ENCODE measurements at places on chromosomes 7 and 10. TPM values are rescaled to one million over a fixed set of nuclear protein-coding genes. Genes with fewer than 3 reads are reported as not detected.

DNA sequence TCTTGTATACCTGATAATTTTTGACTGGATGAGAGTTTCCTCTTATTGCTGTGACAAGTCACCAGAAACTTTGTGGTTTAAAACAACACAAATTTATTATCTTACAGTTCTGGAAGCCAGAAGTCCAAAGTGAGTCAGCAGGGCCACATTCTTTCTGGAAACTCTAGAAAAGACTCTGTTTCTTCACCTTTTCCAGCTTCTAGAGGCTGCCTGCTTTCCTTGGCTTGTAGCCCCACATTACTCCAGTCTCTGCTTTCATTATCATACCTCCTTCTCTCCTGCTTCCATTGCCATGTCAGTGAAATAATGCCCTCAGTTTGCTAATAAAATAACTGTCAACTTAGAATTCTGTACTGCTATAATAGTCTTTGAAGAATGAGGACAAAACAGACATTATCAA lies 65.3 kb downstream of the VCL start:
- DNase-seq, result no peak

- no peak for DNase-seq
These were observed 11.6 kb downstream of the NKX6-2 start for GRCh38 chr10:132774181-132774901.

DNA sequence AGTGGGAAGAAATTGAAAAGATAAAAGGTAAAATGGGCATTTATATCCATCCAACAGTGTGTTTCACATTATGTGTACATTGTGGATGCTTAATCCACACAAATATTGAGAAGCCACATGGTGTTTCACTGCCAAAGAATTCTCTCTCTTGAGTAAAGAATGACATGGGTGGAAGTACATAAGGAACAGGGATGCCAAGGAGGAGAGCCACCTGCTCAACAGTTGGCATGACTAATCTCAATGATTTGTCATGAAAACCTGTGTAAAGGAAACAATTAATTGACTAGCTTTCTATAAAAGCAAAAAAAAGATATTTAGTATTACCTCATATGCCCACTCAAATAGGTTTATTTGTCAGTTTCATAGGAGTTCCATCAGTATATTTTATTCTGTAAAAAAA lies 43.1 kb downstream of the MAGI2 start:
- peak; percentile 21 for DNase-seq

DNA sequence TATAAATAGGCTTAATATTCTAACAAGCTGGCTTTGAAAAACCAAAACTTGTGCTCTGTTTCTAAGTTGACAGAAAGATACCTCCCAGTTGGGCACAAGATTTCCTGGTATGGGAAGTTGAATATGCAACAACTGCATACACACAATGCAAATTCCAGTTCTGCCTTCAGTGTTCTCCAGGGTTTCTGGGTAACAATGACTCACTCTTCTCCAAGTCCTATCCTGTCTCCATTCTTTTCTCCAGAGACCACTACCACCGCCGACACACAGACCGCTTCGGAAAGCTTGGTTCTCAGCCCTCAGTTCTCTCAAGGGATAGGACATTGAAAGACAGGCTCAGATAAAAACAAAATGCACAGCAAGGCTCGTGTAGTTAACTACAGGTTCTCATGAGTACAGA lies 12.2 kb downstream of the PDE1C start:
- DNase-seq, result peak; percentile 10

GRCh38 chr7:14773729-14774271 lies 128.8 kb downstream of the DGKB start:
- no peak for DNase-seq

The RARRES2 gene
- 0.17 TPM for total RNA-seq

- DNase-seq, result no peak
These were observed 40.3 kb downstream of the IL15RA start for GRCh38 chr10:5937016-5937415.

- DNase-seq, result no peak
These were observed 43.2 kb upstream of the PDCD4 start for GRCh38 chr10:110828525-110828924.

DNA sequence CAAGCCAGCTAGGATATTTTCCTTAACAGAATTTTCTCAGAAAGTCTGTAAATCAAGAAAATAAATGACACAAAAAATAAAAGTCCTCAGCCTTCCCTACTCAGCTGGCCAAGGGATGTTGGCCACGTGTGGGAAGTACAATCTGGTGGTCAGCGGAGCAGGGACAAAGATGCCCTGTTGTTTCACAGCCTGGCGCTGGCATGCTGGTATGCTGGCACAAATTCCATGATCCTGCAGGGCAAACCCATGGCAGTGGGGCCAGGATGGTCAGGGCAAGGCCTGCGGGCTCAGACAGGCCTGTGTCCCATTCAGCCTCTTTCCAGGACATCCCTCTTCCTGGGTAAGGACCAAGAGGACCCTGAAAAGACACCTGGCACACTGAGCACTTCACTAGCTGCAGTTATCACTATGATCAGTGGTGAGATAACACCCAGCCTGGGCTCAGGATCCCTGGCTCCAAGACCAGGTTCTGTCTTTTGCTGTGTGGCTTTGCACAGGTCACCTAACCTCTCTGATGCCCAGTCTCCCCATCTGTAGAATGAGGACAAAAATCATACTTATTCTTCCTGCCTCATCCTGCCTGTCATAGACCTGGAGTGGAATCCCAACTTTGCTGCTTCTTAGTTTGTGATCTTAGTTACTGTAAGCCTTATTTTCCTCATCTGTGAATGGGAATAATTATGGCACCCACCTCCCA lies 10.8 kb upstream of the HSPA12A start:
- DNase-seq, result no peak

The HGF gene
- 0.17 TPM for total RNA-seq

The HABP2 gene
- total RNA-seq, result not detected

The PGAM2 gene
- total RNA-seq, result not detected

The VWA2 gene
- 2.5 TPM for total RNA-seq

DNA sequence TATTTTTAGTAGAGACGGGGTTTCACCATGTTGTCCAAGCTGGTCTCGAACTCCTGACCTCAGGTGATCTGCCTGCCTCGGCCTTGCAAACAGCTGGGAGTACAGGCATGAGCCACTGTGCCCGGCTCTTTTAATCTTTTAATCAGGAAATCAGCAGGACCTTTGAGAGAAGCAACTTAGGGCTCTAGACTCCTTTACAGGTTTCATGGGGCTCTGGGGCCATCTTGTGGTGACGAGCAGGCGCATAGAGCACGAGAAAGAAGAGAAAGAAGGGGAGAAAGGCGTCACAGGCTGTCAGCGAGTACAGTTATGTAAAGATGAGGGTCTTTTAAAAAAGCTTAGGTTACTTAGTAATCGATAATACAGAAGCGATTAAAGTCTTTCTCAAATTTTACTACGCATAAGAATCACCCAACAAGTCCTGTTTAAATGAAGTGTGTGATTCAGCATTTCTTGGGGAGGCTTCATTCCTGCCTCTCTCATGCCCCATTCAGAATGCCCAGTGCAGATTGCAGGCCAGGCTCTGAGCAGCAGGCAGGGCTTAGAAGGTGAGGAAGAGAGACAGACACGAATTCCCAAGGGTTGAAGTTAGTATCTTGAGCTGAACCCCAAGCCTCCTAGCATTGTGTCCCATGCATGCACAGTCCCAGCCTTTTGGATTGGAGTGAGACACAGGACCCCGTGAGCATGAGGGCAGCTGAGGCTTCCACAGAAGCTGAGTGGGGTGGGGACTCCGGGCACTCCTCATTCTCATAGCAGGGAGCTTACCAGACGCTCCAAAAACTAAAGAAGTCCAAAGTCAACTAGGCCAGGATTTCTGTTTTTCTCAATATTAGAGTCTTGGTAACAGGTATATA lies 23.6 kb upstream of the PFKP start:
- DNase-seq, result peak; percentile 56

- DNase-seq, result no peak
These were observed 291.2 kb downstream of the LRMDA start for GRCh38 chr10:75722609-75723008.

DNA sequence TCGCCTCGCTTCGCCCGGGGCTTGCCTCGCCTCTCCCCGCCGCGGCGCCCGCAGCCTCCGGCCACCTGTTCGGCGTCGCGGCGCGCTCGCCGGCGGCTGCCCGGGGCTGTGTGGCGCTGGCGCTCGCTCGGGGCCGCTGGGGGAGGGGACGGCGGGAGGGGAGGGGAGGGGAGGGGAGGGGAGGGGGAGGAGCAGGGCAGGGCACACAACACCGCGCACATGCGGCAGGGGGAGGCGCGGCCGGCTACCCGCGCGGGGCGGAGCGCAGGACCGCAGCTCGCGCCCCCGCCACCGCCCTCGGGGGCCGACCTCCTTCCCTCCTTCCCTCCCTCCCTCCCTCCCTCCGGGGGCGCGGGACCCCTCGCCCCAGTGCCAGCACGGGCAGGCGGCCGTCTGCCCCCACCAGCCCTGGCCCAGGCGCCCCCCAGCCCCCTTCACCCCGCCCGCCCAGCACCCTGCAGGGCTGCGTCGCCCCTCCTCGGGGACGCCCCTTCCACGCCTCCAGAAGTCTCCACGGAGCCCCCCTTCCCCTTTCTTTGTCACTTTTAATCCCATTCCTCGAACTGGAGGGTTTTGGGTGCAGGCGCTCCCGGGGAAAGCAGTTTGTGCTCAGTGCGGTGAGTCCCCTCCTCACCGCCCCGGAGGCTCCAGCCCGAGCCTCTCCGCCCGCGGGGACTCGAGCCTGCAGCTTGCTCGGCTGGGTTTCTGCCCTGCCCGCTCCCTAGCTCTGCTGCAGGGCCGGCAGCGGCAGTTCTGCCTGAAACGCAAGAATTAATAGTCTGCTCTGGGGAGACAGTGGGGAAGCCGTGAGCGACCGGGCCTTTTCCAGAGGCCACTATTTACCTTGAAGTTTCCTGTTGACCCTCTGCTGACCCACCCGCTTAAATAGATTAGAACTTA lies at the start of gene PARD3:
PARD3 (minus strand) TSS at position 112 of the 900 bp plus-strand sequence. CDS start 301 bp downstream, outside the sequence.
- DNase-seq, result peak; percentile 42

DNA sequence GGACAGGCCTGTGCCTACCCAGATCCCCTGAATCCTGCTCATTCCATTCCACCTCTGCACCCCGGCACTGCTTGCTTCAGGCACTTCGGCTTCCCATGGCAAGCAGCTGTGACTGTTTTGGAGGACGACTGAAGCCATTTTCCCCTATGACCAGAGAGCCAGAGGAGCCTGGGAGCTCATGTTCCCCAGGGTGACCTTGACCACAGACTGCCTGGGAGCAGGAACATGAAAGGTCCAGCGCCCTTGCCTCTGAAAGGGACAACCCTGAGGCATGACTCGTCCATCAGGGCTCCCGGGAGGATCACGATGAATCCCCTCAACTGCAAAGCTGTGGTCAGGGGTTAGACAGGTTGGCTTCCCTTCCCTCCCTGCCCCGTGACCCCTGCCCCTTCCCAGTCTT lies 16.7 kb upstream of the HMX3 start:
- no peak for DNase-seq

The TBXAS1 gene
- total RNA-seq, result not detected

DNA sequence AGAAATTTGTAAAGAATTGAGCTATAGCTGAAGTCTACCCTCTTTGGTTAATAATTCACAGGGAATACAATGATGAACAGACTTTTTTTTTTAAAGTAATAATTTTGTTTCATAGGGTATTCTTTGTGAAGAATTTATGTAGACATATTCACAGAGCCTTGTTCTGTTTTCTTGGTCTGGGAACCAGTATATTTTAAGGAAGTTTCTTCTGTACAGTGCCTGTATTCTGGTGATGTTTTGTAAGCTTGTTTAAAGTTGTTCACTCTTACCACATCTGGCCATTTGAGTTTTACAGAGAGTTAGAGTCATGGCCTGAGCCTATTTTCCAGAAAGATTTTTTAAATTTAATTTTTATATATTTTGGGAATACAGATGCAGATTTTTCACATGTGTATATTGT lies 70.3 kb downstream of the CCSER2 start:
- no peak for DNase-seq

The NUTM2D gene
- 2.6 TPM for total RNA-seq

DNA sequence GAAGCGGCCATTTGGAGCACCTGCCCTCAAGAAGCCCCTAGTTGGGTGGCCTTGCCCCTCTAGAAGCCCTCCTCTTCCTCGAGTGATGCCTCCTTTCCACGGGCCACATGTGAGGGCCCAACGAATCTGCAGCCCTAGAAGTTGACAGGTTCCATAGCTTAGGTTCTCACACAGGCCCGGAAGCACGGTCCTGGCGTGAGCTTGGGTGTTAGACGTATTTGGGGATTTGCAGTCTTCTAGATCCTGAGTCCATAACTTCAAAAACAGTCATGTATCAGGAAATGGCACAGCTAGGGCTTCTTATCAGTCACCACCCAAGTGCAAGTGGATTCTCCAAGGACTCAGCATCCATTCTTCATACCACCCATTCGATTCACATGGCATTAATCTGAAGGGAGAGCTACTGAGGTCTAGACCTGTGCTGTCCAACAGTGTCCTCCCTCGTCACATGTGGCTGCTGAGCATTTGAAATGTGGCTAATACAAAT lies 477 bp upstream of the FBXW4 start:
- DNase-seq, result no peak

- DNase-seq, result no peak
These were observed 89.1 kb downstream of the TNS3 start for GRCh38 chr7:47492716-47493325.

- DNase-seq, result no peak
These were observed 57.6 kb upstream of the CACUL1 start for GRCh38 chr10:118812393-118812740.

DNA sequence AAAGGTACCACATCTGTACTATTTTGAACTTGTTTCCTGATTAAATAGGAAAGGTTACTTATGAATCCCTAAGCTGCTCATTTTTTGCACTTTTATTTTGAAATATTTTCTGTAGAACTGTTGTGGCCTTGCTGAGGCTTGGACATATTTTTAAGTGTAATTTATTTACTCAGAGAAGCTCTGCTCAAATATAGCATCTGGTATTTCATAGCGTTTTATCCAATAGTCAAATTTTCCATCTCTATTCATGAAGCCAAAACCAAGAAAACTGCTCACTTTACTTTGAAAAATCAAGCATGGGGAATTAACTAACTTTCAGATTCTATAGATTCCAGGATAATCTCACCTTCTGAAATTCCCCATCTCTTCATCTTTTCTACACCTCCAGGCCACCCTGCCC lies 6.6 kb upstream of the FAM3C start:
- no peak for DNase-seq

GRCh38 chr7:157407512-157408257 lies 70.9 kb downstream of the DNAJB6 start:
- DNase-seq, result no peak

DNA sequence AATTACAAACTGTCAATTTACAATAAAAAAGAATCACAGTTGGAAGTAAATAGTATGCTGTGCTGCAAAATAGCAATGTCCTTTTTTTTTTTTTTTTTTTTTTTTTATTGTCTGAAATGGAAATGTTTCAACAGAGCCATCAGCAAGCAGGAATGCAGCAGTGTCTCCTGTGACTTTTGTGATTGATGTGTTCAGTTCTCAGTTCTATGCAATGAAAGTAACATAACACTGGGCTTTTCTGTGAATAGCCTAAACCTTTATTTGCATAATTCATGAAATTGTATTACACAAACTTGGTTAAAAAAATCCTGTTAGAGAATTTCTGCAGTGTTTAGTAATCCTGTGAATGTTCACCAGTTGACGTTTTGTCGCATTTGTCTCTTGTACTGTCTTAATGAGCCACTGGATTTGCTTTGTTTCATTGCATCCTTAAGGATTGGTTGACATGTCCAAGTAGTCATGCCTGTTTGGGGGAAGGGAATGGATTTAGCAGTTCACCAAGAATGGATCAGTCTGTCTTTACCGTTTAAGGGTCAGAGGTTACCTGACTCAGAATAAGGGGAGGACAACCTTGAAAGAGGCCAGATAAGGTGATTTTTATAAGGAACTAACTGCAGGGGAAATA lies 192.7 kb downstream of the MLLT10 start:
- no peak for DNase-seq

The JCAD gene
- total RNA-seq, result 0.21 TPM

Measured in mammary epithelial cell (primary cell).